ENCODE measurements at places on chromosomes 1 and 21.

GRCh38 chr1:110781525-110781924, 91.4 kb upstream of the CD53 start:
- no peak for DNase-seq

DNA sequence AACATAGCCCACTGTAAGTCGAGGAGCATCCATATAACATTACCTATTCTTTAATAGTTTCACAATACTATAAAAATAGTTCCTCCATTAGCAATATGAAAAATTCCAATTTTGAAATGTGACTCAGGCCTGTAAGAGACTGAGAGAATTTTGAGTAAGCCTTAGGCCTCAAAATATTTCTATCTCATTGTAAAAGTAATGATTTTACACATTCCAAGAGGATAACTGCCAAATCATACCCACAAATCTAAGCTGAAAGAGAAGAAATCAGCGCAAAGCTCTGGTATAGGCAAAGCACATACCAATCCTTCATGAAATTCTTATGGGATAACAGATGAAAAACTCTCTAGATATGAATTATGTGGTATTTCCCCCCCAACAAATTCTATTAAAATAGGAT, 144.1 kb downstream of the CDC42BPA start:
- no peak for DNase-seq

GRCh38 chr1:13746342-13746741, 46.4 kb downstream of the PRDM2 start:
- no peak for DNase-seq

DNA sequence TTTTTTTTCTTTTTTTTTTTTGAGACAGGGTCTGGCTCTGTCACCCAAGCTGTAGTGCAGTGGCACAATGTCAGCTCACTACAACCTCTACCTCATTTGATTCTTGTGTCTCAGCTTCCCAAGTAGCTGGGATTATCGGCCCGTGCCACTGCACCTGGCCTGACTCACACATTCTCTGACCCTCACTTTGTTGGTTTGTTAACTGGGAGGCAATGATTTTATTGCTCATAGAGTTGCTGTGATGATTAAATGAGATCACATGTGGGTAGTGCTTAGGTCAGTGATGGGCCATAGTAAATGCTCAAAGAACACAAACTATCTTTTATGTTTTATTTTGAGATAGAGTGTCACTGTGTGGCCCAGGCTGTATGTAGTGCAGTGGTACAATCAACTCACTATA, 47.3 kb upstream of the SSBP3 start:
- DNase-seq, result no peak

- no peak for DNase-seq
Measured at GRCh38 chr1:227559926-227560325, 3.4 kb upstream of the ZNF678 start.

- DNase-seq, result no peak
Measured at GRCh38 chr1:83110156-83110555, 888.8 kb downstream of the TTLL7 start.

GRCh38 chr1:227131193-227131592, 187.1 kb downstream of the CDC42BPA start:
- no peak for DNase-seq

- no peak for DNase-seq
Measured at GRCh38 chr1:104699433-104699832, 949.7 kb downstream of the AMY1C start.

DNA sequence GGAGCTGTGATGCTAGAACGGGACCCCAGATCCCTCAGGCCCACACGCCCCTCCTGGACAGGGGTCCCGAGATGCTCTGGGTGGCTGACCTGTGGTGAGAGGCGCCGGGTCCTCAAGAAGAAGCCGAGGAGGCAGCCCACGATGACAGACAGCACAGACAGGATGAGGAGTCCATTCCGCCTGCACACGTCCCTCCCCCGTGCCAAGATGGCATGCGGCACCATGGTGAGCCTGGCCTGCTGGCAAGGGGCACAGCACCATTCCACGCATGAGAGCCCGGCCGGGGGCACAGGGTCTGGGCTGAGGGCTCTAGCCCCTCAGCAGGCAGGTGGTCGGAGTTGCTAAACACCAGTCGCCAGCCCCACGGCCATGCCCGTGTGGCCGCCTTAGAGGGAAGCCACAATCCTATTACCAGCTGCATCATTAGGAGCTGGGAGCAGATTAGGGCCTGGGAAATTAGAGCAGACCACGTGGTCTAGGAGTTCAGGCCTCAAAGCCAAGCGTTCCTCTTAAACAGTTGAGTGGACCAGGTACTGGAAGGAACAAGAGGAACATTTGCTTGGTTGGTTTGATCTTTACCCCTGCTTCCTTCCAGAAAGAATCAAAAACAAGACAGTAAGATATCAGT, at the start of gene SLC1A7:
TSS of gene SLC1A7 (minus strand) at position 413 of the 628 bp plus-strand sequence. CDS start at position 224, 189 bp downstream.
- DNase-seq, result no peak

- no peak for DNase-seq
Measured at GRCh38 chr1:51942281-51942680, 48.2 kb downstream of the RAB3B start.

- no peak for DNase-seq
Measured at GRCh38 chr1:216599851-216600250, 123.4 kb downstream of the ESRRG start.

DNA sequence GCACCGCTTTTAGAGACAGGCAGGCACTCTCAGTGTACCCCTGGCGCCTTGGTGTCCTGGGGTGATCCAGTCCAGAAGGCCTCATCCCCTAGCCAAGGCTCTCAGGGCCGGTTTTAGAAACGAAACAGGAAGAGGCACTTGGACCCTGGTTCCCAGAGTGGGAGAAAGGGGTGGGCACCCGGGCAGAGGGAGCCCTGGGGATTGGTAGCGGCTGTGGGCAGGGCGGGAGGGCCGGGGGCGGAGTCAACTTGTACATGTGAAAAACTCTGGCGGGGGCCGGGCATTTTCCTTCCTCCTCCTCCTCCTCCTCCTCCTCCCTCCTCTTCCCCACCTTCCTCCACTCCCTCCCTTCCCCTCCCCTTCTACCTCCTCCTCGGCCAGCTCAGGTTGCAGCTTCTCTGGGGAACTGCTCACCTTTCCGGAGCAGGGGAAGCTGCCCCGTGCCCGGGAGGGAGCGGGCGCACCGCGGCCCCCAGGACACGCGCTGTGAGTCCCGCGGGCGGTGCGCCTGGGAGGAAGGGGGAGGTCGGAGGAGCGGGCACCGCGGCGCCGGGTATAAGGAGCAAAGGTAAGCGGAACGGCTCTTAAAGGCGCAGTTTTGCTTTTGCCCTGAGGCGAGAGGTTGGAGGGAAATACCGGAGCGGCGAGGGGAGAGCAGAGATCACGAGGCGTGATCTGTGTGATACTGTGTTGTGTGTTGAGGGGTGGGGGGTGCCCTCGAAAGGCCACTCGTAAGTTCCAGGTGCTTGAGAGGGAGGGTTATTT, at the start of gene CDK18:
TSS of gene CDK18 (plus strand) at position 359 of the 765 bp plus-strand sequence. CDS start 18,499 bp downstream, outside the sequence.
- DNase-seq, result peak; percentile 79

GRCh38 chr21:44391345-44392091, 38.1 kb downstream of the TRPM2 start:
- no peak for DNase-seq

DNA sequence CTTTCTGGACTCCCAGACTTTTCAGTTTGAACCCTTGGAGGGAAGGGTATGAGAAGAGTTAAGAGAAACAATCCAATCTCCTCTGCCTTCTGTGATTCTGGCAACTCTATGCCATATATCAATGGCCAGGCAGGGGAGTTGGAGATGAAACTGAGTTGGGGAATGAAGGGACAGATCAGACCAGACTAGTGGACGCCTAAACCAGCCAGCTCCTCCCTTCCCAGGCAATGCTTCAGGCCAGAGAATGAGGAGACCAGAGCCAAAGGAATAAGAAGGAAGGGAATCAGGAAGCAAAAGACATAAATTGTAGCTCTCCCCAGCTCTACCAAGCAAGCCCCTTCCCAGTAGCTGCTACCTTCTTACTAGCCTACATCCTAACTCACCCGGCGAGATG, 22.7 kb downstream of the PLEKHA6 start:
- DNase-seq, result no peak

DNA sequence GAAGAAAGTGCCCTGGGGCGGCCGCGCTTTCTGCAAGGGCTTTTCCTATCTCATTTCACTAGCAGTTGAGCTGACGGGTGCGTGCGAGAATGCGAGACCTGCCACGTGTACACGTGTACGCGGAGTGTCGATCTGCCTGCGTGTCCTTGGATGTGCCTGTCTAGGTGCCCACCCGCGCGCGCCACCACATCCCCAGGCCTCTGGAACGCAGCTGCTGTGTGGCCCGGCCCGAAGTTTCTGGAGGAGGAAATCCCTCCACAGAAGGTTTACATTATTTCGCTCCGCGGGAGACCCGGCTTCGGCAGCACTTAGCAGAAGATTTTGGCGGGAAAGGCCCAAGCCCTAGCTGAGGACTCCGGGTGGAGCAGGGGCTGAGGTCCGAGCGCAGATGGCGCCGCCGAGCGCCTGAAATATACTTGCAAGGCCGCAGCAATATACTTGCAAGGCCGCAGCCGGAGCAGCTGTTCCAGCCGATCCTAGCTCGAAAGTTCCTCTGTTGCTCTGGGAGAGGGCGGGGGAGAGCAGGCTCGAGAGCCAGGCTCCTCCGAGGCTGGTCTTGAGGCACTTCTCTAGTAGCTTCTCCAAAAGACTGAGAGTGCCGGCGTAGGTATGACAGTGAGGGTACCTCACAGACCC, 3.9 kb downstream of the TBX15 start:
- no peak for DNase-seq

DNA sequence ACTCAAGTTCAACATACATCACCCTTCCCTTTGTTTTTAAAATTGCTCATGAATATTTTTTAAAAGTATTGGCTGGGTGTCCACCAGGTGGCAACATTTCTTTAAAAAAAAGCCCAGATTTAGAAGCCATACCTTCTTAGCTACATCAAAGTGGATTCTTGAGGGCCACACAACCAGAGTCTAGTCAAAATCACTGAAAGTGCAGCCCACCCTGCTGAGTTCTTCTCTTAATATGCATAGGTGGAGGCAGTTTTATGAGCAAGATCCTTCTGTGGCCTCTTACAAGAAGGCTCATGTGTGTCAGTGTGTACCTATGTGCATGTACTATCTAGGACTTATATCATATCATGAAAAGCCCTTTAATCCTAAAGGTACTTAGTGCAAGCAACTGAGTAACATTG, 16.9 kb upstream of the GNG12 start:
- peak; percentile 46 for DNase-seq

- DNase-seq, result no peak
Measured at GRCh38 chr1:166905136-166905535, 29.1 kb upstream of the TADA1 start.

- DNase-seq, result no peak
Measured at GRCh38 chr1:189803364-189803763, 674.3 kb downstream of the BRINP3 start.

- no peak for DNase-seq
Measured at GRCh38 chr1:23984417-23985186, 4.5 kb upstream of the SRSF10 start.

- no peak for DNase-seq
Measured at GRCh38 chr1:23217421-23218115, at the start of gene HTR1D. HTR1D (minus strand) TSS chr1:23217502; CDS start chr1:23194219, 23,283 bp downstream.
